ENCODE measurements at places on chromosomes 4 and X.

- DNase-seq: no peak
These were observed 166.8 kb downstream of the COL4A6 start for GRCh38 chrX:108271397-108271787.

DNA sequence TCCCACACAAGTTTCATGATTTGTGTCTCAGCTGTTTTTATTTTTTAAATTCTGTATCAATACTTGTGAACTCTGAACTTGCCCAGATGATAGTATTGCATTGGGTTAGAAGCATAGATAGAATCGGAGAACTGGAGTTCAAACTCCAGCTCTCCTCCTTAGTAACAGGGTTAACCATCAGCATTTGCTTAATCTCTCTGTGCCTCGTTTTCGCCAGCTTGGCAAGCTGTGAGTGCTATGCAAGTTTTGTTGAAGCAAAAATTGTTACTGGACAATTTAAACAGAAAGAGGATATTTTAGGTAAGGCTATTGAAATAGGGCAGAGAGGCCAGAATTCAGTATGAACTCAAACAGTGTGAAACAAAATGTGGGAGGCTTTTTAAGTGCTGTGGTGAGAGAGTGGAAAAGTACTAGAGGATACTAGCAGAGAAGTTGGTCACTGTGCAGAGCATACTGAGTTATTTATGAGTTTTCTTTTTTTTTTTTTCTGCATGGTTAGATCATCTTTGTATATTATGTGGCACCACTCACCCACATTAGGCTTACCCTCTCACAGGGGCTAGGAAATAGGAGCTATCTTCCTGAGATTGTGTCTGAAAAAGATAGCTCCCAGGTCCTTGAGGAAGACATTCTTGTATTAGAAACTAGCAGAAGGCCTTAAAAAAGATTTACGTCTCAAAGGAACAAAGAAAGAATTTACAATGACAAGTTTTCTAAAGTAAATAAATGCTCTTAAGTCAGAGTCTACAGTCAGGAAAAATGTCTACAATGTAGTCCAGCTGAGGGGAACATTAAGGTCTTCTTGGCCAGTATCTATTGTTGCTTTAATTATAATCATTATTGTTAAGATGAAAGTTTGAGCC, 1126.6 kb downstream of the FAT4 start:
- no peak for DNase-seq

DNA sequence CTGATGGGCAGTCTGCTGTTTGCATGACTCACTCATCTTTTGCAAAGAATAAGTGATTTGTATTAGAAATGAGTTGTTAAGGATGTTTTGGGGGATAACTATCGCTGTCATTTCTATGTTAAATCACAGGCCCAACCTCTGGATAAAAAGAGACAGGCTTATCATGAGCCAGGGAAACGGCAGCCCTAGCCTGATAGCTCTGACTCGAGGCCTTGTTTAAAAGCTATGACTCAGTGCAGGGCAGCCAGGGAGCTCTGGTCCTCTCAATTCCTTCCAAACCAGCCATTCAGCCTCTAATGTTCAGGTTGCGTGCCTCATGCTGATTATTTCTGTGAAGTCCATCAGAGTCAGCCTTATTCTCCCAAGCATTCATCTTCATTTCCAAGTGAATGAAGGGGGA, 305.9 kb upstream of the HAND2 start:
- no peak for DNase-seq

DNA sequence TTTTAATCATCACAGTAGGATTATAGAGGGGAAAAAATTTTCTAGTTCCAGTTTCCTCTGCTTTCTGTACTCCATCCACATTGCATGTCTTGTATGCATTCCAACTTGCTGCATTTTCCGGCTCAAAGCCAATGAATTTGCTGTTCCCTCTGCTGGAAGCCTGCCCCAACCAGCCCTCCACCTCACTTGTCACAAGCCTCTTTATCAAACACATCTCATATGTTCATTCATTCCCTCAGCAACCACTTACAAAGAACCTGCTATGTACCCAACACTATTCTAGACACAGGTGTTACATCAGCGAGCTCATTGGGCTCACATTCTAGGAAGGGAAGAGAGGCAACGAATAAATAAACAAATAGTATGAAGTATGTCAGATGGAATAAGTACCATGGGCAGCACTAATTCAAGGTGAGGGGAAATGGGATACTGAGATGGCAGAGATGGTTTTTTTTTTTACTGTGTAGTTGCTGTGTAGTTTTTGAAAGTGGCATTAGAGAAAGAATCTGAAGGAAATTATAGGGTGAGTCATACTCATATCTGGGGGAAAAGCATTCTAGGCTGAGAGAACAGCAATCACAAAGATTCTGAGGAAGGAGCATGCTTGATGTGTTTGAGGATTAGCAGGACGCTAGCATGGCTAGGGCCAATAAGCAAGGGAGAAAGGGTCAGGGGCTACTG, 332.5 kb downstream of the PDGFC start:
- no peak for DNase-seq

DNA sequence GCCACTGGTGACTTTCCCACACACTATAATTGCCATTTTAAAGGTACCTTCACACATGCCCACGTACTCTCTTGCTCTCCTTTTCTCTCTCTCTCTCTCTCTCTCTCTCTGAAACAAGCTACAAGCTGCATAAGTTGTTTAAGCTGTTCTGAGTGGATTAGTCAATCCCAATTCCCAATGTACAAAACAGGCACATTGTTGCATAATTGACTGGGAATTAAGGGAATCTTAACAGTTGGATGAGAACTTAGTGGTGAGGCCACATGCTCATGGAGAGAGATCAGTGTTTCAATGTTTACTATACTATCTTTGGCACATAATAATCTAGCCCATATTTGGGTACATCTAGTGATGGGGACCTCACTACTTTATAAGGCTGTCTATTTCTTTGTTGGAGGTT, 123.3 kb downstream of the ARHGEF9 start:
- DNase-seq: no peak

- peak; percentile 39 for DNase-seq
These were observed 723 bp downstream of the WDFY3 start for GRCh38 chr4:84965553-84966381.

GRCh38 chr4:173382349-173382748, 11.6 kb downstream of the SAP30 start:
- DNase-seq: no peak

DNA sequence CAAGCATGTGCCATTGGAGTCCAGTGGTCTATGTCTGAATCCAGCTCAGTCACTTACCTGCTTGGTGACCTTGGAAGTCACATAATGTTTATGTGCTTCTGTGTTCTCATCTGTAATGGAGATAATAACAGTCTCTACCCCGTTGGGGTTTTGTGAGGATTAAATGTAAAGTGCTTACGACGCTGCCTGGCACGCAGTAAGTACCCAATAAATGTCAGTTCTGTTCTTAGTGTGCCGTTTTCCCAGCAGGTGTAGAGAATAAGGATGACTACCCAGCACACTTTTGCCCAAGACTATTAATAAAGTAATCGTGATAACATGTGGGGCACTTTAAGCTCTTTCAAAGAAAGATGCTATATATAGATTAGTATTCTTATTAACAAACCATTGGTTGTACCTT, 56.7 kb downstream of the MTM1 start:
- DNase-seq: no peak

DNA sequence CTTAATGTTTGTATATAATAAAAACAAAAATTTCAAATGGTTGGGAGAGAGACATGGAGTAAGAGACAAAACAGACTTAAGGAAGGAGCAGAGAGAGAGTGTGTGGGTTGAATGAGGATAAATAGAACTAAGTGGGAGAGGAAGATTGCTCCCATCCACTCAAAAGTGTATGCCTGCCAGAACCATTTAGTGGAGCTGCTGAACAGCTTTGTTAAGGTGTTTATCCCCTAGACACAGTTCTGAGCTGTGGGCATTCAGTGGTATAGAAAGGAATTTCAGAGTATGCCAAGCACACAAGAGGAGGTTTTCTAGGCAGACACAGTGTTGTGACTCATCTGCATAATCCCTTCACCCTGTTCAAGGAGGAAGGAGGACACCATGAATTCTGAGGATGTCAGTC, 508.6 kb upstream of the EPHA5 start:
- no peak for DNase-seq

- DNase-seq: no peak
These were observed 1.6 kb downstream of the LRBA start for GRCh38 chr4:151013491-151013890.

GRCh38 chrX:148310426-148311165, 189.8 kb upstream of the AFF2 start:
- no peak for DNase-seq

DNA sequence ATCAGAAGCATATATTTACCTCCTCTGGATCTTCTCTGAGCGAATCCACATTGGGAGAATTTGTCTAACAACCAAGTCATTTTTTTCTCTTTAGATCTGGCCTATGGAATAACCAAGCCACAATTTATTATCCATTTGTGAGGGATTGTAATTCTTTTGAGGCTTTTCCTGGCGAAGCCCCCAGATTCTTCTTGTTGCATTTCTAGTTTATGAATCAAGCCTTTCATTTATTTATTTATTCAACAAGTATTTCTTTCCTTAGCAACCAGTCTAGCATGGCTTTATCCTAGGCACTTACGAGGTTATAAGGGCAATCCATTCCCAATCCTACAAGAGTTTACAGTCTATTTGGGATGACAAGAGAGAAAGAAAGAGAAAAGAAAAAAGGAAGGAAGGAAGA, 18.4 kb upstream of the FNIP2 start:
- DNase-seq: no peak

DNA sequence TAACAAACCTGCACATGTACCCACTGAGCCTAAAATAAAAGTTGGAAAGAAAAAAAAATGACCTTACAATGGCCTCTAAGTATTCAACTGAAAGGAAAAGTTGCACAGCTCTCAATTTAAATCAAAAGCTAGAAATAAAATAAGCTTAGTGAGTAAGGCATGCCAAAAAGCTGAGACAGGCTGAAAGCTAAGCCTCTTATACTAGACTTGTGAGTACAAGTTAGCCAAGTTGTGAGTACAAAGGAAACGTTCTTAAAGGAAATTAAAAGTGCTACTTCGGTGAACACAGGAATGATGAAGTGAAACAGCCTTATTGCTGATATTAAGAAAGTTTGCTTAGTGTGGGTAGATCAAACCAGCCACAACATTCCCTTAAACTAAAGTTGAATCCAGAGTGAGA, 707.9 kb upstream of the PITX2 start:
- DNase-seq: no peak

DNA sequence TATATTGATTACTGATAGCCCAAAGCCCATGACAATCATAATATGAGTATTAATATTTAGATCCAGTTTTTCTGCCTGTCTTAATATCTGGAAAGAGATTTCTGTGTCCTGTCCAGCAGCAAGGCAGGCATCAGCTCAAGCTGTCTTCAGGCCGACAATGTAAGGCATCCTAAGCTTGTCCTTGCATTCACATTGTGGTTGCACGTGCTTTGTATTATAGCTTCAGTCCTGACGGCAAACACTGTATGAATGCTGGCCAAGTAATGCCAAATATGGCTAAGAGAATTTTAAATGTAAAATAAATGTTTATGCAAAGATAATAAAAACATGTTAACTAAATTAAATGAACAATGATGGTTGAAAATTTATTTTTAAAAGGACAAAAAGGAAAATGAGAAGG, 255.7 kb upstream of the RPS6KA3 start:
- no peak for DNase-seq

DNA sequence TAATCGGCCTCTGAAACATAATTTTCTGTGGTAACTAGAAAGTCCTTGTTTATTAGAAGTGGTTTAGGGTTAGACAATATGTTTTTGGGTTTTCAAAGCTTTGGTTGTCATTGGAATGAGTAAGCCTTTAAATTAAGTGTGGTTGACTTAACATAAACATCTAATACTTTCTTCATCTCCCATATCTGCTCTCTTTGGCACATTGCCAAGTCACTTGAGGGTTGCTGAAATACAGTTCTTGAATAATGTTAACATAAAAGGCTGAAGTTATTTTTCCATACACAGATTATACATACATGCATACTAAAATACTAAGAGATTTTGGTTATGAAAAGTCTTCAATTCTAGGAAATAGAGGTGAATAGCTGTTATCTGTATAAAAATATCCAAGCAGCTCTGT, 241.7 kb upstream of the BMP3 start:
- DNase-seq: no peak

GRCh38 chr4:54473798-54474197, 184.0 kb upstream of the KIT start:
- no peak for DNase-seq

DNA sequence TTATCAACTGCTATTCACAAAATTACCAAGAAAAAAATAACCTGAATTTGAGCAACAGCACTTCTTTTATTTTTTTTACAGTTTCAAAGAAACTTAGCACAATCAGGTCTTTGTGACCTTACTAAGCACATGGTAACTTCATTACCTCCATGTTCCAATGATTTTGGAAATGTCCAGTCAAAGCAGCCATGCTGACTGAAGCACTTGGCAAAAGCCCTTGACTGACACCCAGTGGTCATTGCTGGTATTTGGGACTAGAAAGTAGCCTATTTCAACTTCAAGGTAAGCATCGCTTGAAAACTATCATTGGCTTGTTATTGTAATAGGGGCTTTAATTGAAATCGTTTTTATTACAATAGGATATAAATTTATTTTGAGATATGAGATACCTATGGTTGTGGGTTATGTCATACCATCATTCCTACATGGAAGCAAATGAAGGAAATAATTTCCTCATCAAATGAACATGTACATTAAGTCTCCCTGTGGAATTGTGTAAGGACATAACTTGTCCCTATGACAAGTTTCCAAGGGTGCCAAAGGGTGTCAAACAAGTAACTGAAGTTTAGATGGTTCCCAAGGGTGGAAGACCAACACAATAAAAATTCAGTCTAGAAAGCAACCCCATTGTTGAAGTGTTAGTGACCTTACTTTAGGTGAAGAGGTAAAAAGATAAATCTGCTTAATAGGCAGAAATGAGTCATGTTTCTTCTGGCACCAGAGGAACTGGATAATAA, 15.2 kb upstream of the ANXA10 start:
- DNase-seq: peak; percentile 22

- no peak for DNase-seq
These were observed 47.4 kb downstream of the TMPRSS11E start for GRCh38 chr4:68494688-68495087.
